ENCODE measurements at places on chromosomes 13 and 19. TPM values are rescaled to one million over a fixed set of nuclear protein-coding genes. Genes with fewer than 3 reads are reported as not detected.

The EDNRB gene
- total RNA-seq = not detected

The KCNN4 gene
- total RNA-seq = 52.8 TPM

DNA sequence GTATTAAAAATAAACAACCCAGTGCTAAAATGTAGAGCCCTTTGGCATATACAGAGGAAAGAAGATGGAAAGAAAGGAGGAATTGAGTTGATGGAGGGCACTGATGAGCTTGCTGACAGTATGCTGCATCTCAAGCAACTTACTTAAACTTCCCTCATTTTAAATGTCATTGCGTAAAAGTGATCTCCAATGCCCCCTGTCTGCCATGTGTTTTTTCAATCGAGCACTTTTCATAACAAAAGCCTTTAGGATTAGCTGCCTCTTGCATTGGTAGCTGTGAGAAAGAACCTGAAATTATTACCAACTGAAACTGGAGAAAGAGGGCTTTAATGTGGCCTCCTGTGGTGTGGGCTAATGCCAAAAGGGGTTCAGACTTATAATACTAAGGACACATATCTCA is 541.6 kb downstream of the SUCLA2 start:
- no peak for DNase-seq

GRCh38 chr13:29500386-29500785 is 95.1 kb downstream of the SLC7A1 start:
- DNase-seq = no peak

The LILRA5 gene
- total RNA-seq = 0.54 TPM

DNA sequence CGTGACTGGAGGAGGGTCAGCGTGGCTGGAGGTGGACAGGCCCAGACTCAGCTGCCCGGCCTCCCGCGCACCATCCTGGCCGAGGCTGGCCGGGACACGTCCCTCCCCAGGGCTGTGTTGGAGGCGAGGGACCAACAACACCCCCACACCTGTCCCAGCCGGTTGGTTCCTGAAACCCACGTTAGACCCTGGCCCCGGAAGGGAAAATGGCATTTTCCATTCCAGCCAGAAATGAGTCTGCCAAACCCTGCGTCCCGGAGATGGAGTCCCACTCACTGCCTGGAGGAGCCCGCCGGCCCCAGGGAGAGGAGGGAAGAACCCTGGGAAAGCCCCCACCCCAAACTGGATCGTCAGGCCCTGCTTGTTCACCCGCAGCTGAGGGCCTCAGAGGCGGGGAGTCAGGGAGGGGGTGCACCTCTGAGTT is 4.8 kb upstream of the WDR18 start:
- DNase-seq = no peak

GRCh38 chr19:6720369-6721137 is at the start of gene C3:
Gene C3 (minus strand): TSS chr19:6720650. CDS start chr19:6720589, 61 bp downstream.
- no peak for DNase-seq

The LRG1 gene
- 0.41 TPM for total RNA-seq
